ENCODE measurements at places on chromosomes 4 and X. TPM values are rescaled to one million over a fixed set of nuclear protein-coding genes. Genes with fewer than 3 reads are reported as not detected.

DNA sequence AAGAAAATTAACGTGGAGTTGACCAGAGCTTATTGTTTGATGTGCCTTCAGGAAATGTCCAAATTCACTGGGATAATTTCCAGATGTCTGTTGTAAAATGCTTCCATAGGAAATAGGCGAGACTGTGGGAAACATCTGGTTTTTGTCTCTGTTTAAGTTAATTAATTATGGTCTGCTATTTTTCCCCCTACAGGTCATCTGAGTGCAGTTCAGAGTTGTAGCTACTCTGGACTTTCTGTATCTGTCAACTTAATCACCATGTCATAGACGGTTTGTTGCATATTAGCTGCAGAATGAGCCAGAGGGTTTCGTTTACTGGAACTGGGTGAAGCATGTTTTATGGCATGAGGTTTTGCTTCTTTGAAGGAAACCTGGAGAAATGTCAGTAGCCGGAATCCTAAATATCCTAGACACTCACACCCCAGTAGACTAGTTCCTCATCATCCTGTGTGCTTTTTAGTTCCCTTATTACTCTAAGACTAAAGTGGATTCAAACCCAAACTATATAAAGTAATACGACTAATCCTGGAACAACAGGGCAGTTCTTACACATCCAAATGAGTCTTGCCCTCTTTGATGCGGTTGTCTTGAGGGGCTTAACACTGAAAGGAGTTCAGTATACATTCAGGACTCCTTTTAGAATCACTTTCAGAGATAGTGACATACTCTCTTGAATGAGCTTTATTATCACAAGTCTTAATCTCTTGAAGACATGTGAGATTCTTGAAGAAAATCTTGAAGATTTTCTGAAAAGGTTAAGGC, 62.5 kb downstream of the PPEF1 start:
- H3K27ac ChIP-seq, result no peak overlapping the region
- DNase-seq, result no peak
- no peaks in the 10 kb centered on the region for H3K36me3 ChIP-seq
- H3K27me3 ChIP-seq, result no peaks in the 10 kb centered on the region
- no peak overlapping the region for H3K4me3 ChIP-seq

MAGEA2B gene
- total RNA-seq, result not detected

DNA sequence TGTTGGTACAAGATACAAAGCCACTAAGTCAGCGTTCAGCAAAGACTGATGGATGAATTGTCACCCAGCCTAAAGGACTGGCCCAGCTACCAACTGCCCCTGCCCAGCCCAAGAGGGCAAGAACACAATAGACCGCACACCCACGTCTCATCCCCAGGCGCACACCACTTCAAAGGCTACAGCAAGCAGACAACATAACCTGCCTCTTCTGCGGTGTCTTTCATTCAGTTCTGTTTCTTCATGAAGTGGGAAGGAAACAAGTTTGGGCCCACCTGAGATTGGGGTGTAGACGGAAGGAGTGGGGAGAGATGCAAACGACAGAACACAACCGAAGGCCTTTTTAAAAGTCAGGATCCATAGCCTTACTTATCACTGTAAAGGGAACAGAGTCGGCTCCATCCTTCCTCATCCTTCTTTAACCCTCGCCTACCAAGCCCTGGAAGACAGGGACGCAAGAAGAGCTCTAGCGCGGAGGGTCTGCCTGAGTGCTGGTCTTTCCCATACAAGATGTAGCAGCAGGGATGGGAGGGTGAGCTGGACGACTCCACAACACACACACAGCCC, 691 bp downstream of the SCARB2 start:
- H3K36me3 ChIP-seq, result no peaks in the 10 kb centered on the region
- H3K27ac ChIP-seq, result peak overlapping the region; percentile 98
- no peaks in the 10 kb centered on the region for H3K27me3 ChIP-seq

GRCh38 chr4:182724414-182724813, 192.8 kb downstream of the DCTD start:
- no peak overlapping the region for H3K4me3 ChIP-seq
- DNase-seq, result no peak

GRCh38 chr4:8355864-8356565, 84.5 kb downstream of the ACOX3 start:
- DNase-seq, result no peak
- no peaks in the 10 kb centered on the region for H3K36me3 ChIP-seq
- no peaks in the 10 kb centered on the region for H3K27me3 ChIP-seq
- no peak overlapping the region for H3K4me3 ChIP-seq
- H3K27ac ChIP-seq, result no peak overlapping the region
- H3K4me1 ChIP-seq, result no peaks in the 10 kb centered on the region

GRCh38 chr4:117383468-117383867, 298.1 kb upstream of the TRAM1L1 start:
- no peaks in the 10 kb centered on the region for H3K36me3 ChIP-seq
- no peak overlapping the region for H3K4me3 ChIP-seq
- H3K4me1 ChIP-seq, result no peaks in the 10 kb centered on the region
- H3K27me3 ChIP-seq, result no peaks in the 10 kb centered on the region
- H3K27ac ChIP-seq, result no peak overlapping the region

DNA sequence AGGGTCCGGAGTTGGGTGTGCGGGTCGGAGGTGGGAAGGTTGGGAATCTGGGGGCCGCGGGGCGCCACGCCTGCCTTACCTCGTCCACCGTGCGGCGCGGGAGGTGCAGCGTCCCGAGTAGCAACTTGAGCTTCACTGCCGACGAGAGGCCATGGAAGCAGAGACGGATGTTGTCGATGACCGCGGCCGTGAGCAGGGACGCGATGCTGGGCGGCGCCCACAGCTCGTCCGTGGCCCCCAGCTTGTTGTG, 178 bp downstream of the NELFA start:
- DNase-seq, result no peak
- H3K36me3 ChIP-seq, result peaks cover 35% of the 10 kb centered on the region
- H3K27me3 ChIP-seq, result no peaks in the 10 kb centered on the region
- H3K4me3 ChIP-seq, result peak overlapping the region; percentile 99

DNA sequence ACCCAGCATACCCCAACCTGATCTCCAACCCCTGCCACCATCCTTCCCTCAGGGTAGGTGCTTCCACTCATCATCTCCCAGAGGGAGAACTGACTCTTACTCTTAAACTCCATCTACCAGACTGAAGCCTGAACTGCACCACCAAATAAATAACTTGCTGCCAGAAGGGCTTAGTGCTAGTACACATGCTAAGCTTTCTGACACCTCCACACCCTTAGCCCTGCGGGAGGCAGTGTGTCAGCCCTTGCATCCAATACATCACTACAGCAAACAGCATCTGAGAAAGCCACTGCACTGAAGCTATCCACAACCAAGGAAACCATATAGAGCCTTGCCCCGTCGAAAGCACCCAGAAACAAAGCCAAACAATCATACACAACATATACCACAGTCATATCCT, 68.6 kb upstream of the MCF2 start:
- H3K27ac ChIP-seq, result no peak overlapping the region
- H3K36me3 ChIP-seq, result no peaks in the 10 kb centered on the region
- H3K4me3 ChIP-seq, result no peak overlapping the region
- DNase-seq, result no peak
- H3K4me1 ChIP-seq, result no peaks in the 10 kb centered on the region
- no peaks in the 10 kb centered on the region for H3K27me3 ChIP-seq

TEX13B gene
- total RNA-seq, result not detected

FRG2 gene
- not detected for total RNA-seq

DNA sequence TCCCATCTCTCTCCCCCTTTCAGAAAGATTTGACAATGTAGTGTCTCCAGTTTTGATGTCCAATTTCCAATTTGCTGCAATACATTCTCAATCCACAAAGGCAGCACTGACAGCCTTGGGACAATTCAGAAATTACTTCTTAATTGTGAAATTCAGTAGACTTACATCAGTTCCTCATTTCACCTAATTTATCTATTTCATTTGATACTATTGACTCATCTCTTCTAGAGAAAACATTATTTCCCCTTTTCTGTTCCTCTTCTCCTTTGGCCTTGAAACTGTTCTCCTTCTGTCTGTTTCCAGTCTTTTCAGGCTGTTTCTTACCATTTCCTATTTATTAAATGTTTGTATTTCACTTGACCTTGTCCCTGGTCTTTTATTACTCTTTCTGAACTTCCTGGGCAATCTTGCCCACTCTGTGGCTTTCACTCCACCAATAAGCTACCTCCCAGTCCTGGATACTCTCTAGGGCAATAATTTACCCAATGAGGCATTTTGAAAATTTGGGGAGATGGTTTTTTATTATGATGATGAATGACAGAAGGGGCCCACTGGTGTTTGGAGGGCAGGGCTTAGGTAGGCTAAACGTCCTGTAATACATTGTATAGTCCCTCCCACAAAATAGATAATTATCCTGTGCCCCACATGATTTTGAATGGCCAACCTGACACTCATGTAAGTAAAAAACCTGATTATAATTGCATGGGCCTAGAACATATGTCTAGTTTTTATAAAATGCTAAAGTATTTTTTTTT, 498.0 kb upstream of the BOD1L1 start:
- H3K27me3 ChIP-seq, result no peaks in the 10 kb centered on the region
- H3K27ac ChIP-seq, result no peak overlapping the region
- H3K4me3 ChIP-seq, result no peak overlapping the region
- no peak for DNase-seq
- H3K4me1 ChIP-seq, result no peaks in the 10 kb centered on the region

- no peaks in the 10 kb centered on the region for H3K4me1 ChIP-seq
- H3K27ac ChIP-seq, result no peak overlapping the region
- no peaks in the 10 kb centered on the region for H3K27me3 ChIP-seq
- H3K36me3 ChIP-seq, result no peaks in the 10 kb centered on the region
- DNase-seq, result no peak
These were observed 292.9 kb downstream of the TLL1 start for GRCh38 chr4:166165829-166166420.

- no peaks in the 10 kb centered on the region for H3K36me3 ChIP-seq
- H3K4me3 ChIP-seq, result no peak overlapping the region
- no peaks in the 10 kb centered on the region for H3K4me1 ChIP-seq
These were observed 5.7 kb downstream of the GUCY1A1 start for GRCh38 chr4:155672342-155672741.

PCYT1B gene
- total RNA-seq, result 3.5 TPM

NXF2B gene
- total RNA-seq, result not detected

GRCh38 chrX:95893636-95894035, 791.0 kb upstream of the DIAPH2 start:
- no peak for DNase-seq
- no peaks in the 10 kb centered on the region for H3K36me3 ChIP-seq
- H3K27ac ChIP-seq, result no peak overlapping the region
- no peaks in the 10 kb centered on the region for H3K27me3 ChIP-seq
- no peaks in the 10 kb centered on the region for H3K4me1 ChIP-seq

GRCh38 chr4:16694173-16694883, 204.1 kb downstream of the LDB2 start:
- H3K36me3 ChIP-seq, result no peaks in the 10 kb centered on the region
- no peaks in the 10 kb centered on the region for H3K27me3 ChIP-seq
- H3K27ac ChIP-seq, result no peak overlapping the region
- no peak for DNase-seq
- peaks cover 2% of the 10 kb centered on the region for H3K4me1 ChIP-seq
